ENCODE measurements at places on chromosomes 3 and 15.

DNA sequence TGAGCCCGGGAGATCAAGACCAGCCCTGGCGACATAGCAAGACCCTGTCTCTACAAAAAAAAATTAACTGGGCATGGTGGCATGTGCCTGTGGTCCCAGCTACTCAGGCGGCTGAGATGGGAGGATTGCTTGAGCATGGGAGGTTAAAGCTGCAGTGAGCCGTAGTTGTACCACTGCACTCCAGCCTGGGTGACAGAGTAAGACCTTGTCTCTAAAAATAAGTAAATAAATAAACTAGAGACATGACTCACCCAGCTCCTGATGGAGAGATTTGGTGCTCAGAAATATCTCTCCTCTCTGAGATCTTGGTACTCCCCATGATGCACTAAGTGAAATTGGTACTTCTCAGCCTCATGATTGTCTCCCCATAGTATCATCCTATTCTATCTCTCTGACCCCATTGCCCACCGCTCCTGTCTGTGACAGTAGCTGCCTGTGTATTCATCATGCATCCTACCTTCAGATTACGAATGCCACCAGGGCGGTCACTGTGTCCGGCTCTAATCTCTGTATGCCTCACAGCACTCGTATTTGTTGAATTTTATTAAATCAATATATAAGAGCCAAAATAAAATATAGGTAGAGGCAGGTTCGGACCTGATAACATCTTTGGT is 50.9 kb downstream of the ABHD2 start:
- no peak for DNase-seq

- no peak for DNase-seq
Measured at GRCh38 chr3:61237858-61238257, 13.4 kb downstream of the FHIT start.

GRCh38 chr15:71375934-71376333 is 260.7 kb downstream of the THSD4 start:
- DNase-seq: no peak

GRCh38 chr15:90456236-90456635 is 68.2 kb downstream of the IQGAP1 start:
- DNase-seq: no peak

All from substantia nigra (tissue), 51 donors.